ENCODE measurements at places on chromosomes 3 and 15.

DNA sequence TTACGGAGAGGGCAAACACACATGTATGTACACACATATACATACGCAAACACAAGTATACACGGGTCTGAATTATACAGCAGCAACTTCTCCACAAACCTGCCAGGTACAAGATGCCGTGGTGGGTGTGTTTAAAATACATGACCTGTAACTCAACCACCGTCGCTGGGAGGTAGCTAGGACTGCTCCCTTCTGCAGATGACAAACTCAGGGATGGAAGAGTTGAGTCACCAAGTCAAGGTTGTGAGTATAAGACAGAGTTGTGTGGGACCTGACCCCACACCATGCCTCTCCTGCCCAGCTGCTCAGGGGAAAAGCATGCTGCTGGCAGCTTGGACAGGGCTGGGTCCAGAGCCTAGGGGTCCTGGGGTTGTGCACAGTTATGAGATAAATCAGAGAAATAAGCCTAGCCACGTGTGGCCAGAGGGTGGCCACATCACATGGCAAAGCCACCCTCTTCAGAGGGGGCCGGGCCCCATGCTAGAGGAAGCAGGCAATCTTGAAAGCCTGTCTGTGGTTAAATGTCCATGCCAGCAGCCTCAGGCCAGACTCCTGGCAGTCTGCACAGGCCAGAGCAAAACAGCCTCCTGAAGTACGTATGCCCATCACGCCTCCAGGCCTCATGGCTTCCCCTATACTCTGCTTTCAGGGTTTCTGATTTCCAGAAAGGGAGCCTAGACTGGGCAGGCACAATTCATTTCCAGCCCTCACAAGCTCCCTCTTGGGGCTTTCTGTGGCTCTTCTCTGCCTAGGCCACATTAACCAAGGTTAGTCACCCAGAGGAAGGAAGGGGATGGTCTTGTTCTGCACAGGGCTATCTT is 107.7 kb upstream of the RPL32 start:
- DNase-seq = no peak

DNA sequence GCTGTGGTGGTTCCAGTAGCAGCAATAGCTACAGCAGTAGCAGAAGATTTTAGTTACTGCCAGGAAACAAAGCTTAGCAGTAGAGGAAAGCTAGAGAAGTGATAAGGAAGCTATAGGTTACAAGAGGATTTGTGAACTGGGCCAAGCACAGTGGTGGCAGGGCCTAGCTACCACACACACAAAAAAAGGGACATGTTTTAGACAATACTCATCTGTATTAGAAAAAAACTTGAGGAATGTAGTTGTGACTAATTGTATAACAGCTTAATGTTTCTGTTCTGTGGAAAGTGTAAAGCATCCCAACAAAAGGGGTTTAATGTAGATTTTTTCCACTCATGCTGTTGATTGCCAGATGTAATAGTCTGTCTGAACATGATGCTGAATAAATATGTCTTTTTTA is 29.9 kb upstream of the PFN2 start:
- DNase-seq = no peak

- DNase-seq = no peak
Observed at GRCh38 chr15:91412138-91412928, 312.3 kb downstream of the SV2B start.

GRCh38 chr3:127224118-127224517 is 31.2 kb downstream of the PRR23E start:
- DNase-seq = no peak

DNA sequence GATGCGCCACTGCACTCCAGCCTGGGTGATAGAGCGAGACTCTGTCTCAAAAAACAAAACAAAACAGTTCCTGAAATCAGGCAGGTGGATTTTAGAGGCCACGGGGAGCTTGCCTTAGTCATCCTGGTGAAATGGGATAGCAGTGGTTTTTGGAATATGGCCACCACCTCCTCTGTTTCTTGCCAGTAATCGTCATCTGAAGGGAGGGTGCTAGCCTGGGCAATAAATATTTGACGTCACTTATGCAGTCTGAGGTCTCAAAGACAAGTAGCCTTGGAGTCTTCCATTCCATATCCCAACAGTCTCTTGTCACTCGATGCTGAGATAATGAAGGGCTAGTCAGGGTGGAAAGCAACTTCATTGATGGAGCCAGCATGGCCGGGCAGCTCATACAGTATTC is 55.2 kb downstream of the KCNAB1 start:
- no peak for DNase-seq

- DNase-seq = no peak
Observed at GRCh38 chr3:66431494-66431893, 69.3 kb downstream of the LRIG1 start.

- DNase-seq = no peak
Observed at GRCh38 chr3:10533737-10534023, 28.3 kb upstream of the ATP2B2 start.

- no peak for DNase-seq
Observed at GRCh38 chr3:42680271-42680670, 5.1 kb upstream of the KLHL40 start.

DNA sequence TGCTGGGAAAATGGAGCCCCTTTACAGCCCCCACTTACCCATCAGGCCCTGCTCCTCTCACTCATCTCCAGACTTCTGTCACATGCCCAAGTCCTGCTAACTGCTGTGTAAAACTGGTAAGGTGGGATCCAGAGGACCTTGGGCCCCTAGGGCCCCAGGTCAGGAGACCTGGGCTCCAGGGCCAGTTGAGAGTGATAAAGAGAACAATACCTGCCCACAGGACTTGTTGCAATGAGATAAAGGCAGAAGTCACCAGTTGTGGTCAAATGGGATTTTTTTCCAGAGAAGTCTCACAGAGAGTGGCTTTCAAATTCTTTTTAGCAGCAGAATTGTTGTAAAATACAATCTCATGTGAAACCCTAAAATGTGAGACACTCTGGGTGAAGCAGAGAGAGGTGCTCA is 753 bp downstream of the FURIN start:
- no peak for DNase-seq

DNA sequence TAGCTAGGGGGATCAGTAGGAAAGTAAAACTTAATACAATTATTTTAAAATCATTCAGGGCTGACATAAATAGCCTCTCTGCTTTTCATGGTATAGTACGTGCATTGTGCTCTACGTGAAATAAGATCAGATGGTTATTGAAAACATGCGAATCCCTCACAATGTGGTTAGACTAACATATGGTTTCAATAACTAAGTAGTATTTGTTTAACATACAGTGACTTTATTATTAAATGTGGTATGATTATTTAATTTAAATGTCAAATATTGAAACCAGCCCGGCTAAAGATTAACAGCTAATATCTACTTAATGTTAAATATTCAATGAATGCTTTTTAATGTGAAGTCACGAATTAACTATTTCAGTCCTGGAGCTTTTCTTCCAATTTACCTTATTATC is 473.9 kb upstream of the THBS1 start:
- DNase-seq = no peak
